Retina (tissue), 1 donor: ENCODE measurements at places on chromosomes 2 and 18.
A peak's percentile ranks its signal among the peaks of the same experiment; 100 is the strongest.

- DNase-seq: no peak
Observed at GRCh38 chr2:168194784-168195522, 52.4 kb downstream of the STK39 start.

DNA sequence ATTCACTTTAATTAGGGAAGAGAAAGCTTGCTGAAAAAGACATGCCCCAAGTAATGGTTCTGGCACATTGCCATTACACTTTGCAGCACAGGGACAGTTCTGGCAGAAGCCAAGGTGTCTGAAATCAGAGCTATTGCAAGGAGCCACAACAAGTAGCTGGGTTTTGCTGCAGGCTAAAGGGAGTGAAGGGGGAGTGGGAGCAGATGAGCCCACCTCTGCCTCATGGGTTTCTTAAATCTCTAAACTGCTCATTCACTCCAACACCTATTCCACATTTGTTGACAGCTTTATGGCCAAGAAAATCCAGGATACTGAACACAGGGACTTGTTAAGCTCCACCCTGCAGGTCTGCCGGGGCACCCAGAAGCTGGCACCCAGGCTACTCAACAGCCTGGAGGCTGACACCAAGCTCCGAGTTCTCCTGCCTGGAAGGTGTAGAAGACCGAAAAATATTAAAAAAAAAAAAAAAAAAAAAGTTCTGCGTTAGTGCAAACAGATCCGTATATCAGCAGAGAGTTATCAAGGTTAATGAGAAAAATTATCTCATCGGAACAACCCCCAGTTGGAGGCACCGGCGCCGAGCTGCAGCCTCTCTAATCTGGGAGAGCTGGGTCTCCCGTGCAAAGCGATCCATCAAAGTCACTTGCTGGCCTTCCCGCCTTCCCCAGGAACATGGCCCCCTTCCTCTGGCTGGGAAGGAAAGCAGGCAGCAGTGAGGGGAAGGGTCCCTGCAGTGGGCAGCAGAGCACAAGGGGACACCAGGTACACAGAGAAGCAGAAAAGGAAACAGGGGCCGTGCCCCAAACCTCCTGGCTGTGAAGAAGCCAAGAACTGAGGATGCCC, 123.7 kb downstream of the HNMT start:
- no peak for DNase-seq

DNA sequence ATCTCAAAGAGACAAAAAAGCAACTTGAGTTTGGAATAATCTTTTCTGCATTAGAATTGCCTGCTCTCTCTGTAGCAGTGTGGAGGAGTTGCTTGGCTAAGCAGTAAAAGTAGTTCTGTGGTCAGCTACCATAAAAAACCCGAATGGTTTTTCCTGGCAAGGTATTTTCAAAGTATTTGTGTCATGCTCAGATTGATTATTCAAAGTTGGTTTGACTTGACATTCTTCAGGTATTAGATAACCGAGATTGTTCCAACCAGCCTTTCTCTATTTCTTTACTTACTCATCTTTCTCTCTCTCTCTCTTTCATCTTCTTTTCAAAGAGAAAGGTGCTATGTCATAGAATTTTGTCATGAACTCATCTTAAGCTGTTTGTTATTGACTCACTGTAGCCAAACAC, 404.9 kb downstream of the CPS1 start:
- no peak for DNase-seq

DNA sequence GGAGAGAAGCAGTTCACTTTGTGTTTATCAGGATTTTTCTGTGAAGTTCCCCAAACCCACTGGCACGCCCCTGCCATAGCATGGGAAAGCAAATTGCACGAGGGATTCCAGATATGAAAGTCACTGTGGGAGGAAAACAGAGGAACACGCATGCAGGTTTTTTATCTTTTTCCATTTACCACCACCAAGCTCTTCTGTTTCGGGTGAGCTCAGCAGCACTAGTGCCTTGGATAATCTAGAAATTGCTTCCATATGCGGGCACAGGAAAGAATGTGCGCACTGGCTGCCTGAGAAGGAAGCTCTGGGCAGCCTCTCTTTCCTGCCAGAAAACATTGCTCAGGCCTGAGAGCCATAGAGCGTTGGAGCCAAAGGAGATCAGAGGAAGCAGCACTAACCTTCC, 65.9 kb upstream of the WIPF1 start:
- no peak for DNase-seq

DNA sequence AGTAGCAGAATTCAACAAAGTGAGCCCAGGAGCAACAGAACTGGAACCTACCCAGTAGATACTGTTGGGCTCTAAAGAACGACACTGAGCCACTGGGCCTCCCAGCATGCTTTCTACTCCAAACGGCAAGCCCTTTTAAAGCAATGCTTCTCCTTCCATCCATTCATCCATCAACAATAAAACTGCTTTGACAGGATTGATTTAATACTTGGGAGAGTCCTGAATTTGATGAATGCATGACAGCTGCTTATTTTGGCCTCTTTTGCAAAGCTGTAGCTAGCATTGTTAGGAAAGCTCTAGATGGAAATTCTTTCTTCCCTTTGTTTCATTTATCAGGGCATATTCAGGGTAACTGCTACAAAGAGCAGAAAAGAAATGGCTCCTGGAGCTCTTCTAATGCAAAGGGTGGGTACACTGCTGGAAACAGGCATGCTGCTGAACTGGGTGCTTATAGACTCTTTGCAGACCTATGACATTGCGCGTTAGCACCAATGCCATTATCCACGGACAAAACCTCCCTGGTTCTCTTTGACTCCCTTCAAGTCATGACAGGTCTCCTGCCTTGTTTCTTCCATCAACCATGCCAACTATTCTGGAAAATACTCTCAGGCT, 138.4 kb upstream of the HNRNPA3 start:
- DNase-seq: peak; percentile 33

DNA sequence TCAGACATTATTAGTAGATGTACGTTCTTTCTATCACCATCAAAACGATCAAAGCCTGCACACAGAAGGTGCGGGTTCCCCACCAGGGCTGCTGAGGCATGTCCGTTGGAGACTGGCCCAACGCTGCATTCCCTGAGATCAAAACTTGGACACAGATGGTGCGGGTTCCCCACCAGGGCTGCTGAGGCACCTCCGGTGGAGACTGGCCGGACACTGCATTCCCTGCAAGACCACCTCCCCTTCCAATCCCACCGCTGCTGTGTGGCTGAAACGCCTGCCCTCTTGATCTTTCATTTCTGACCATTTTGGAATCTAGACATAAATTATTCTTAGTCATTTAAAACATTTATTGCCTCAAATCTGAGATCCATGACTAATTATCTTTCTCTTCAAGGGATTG, 254.2 kb upstream of the SALL3 start:
- DNase-seq: no peak

GRCh38 chr2:138787053-138787666, 7.0 kb upstream of the NXPH2 start:
- DNase-seq: peak; percentile 72

DNA sequence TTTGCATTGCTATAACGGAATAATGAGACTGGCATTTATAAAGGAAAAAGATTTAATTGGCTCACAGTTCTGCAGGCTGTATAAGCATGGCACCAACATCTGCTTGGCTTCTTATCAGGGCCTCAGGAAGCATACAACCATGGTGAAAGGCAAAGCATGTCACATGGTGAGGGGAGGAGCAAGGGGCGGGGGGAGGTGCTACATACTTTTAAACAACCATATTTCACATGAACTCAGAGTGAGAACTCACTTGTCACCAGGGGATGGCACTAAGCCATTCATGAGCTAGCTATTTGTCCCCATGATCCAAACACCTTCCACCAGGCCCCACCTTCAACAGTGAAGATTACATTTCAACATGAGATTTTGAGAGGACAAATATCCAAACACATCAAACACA, 188.7 kb downstream of the MBD5 start:
- no peak for DNase-seq

DNA sequence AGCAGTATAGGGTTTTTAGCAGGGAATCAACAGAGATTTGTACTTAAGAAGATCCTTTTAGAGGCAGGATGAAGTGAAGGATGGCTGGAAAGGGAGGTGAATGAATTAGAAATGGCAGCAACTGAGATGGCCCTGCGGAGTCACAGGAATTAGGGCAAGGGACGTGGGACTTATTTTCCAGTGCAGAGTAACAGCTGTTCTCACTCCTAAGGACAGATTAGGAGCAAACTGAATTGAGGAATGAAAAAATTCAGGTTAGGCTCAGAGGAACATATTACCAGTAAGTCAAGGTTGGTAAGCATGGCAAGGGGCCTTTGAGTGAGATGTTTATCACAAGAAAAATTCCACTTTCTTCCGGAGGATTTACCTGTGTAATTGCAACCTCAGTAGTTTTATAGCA, 34.4 kb downstream of the COL4A3 start:
- no peak for DNase-seq

DNA sequence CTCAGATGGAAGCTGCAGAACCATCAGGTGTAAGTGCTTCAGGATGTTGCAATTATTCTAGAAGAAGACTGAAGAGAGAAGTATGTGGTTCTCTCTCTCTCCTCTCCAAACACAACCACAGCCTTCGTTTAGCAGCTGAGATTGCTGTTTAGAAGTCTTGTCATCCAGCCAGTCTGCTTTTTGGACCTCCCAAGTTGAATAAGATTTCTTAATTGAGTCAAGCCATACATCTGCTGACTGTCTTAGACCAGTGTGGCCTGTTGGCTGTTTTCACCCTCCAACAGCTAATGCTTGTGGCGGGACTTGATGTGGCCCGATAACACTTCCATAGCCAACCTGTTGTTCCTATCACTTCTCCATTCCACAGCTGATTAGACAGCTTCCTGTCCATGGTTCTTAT, 91.3 kb upstream of the TMEM17 start:
- DNase-seq: no peak

DNA sequence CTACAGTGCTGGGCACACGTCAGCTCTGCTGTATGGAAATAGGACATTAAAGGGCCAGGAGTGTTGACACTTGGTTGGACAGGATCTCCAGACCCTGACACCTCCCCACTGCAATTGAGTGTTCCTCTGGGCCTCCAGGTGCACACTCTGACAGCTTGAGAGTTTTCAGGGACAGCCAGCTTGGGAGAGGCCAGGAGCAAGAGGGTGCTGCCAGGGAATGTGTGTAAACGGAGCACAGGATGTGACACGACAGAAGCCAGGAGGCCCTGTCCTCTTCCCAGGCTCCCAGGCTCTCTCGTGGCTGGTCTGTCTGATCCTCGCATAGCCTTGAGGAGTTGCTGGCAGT, 318.1 kb upstream of the HS6ST1 start:
- no peak for DNase-seq

GRCh38 chr2:148989882-148990493, 48.5 kb upstream of the LYPD6B start:
- peak; percentile 75 for DNase-seq

GRCh38 chr18:48637081-48637990, 98.5 kb downstream of the CTIF start:
- no peak for DNase-seq

DNA sequence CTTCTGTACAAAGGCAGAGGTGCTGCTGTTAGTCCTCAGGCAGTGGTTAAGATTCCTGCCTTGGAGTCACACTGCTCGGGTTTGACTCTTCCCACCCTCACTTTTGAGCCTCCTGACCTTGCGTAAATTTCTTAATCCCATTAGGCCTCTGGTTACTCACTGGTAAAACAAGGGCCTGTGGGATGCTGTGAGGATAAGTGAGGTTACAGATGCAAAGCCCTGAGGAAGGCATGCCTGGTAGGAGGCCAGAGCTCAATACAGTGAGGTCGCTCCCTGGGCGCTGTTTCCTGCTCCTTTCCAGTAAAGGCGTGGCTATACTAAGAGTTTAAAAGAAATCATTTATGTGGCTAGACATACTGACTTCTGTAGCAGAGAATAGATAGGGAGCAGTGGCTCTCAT, 127.5 kb upstream of the TMEM200C start:
- no peak for DNase-seq

DNA sequence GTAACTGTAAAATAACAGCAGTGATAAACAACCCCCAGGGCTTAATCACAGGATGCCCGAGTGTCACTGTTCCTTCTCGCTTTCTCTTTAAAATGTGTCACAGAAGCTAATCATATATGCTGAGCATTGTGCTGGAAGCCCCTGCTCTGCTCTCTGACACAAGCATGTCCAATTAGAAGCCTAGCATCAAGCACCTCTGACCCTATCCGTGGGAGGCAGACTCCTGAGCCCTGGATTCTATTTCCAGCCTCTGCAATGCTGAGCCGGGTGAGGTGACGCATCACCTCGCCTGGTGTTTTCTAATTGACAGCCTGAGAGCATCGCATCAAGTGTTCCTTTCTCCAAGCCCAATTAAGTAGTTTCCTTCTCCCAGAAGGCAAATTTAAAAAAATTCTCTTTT, 19.7 kb upstream of the SCG2 start:
- peak; percentile 57 for DNase-seq

DNA sequence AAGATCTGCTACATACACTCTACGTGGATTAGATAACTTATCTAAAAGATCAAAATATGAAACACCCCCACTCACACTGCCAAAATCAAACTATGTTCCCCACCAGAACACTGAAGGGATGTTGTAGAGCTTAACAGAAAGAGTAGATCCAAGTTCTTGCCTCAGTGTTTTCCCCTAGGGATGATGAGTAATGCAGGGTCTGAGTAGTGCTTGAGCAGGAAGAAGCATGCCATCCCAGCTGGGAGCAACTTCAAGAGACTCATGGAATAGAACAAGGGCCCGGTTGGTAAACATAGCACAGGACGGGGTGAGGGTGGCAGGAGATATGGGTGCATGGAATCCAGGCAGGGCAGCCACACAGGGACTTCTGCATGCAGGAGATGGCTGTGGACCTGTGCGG, 74.3 kb downstream of the SNTG2 start:
- no peak for DNase-seq

GRCh38 chr18:62438018-62438329, 84.9 kb upstream of the ZCCHC2 start:
- no peak for DNase-seq

DNA sequence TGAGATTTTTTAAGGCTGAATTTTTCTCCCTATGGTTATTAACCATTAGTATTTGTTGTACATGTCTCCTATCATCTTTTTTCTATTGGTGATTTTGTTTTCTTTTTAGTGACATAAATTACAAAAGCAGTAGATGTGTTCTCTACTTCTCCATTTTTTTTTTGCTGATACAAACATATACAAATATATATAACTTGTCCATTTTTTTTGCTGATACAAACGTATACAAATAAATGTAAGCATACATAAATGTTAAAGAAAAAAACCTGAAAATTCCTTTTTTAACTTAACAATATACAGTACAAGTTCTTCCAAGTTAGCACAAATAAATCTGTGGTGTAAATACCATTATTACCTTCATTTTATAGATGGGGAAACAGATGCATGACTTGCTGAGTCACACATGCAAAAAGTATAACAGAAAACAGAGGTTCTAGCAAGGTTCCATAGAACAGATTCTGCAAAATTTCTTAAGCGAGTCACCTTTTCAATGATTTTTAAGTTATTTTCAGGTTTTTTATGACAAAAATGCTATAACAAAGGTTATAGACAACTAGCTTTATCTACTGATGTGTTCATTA, 2.1 kb downstream of the MSGN1 start:
- no peak for DNase-seq

DNA sequence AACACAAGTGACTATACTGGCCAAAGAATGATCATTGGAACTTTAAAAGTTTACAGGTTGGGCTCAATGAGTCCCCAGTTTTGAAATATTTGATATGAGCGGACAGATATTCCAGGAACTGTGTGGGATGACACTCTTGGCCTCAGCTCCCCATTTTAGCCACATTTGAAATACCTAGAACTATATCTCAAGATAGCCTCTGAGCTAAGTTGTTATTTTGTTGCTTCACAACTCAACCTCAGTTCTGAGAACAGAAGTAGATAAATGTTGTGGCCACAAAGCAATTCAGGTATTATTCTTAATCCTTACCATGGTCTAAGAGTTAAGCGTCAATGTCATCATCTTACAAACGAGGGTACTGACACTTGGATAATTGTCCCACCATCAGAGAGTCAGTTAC, 172.2 kb upstream of the SETBP1 start:
- no peak for DNase-seq
